ENCODE measurements at places on chromosomes 5 and 9.

DNA sequence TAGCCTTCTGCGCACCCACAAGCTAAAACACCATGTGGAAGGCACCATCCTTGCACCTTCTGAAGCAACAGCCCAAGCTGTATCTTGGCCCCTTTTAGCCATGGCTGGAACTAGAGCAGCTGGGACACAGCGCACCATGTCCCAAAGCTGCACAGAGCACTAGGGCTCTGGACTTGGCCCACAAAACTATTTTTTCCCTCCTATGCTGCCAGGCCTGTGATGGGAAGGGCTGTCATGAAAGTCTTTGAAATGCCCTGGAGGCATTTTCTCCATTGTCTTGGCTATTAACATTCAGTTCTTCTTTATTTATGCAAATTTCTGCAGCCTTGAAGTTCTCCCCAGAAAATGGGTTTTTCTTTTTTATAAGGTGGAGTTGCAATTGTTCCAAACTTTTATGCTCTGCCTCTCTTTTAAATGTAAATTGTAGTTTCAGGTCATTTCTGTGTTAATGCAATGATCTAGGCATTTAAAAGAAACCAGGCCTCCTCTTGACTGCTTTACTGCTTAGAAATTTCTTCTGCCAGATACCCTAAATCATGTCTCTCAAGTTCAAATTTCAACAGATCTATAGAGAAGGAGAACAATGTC, 996.3 kb downstream of the TAF11L14 start:
- no peak for DNase-seq

DNA sequence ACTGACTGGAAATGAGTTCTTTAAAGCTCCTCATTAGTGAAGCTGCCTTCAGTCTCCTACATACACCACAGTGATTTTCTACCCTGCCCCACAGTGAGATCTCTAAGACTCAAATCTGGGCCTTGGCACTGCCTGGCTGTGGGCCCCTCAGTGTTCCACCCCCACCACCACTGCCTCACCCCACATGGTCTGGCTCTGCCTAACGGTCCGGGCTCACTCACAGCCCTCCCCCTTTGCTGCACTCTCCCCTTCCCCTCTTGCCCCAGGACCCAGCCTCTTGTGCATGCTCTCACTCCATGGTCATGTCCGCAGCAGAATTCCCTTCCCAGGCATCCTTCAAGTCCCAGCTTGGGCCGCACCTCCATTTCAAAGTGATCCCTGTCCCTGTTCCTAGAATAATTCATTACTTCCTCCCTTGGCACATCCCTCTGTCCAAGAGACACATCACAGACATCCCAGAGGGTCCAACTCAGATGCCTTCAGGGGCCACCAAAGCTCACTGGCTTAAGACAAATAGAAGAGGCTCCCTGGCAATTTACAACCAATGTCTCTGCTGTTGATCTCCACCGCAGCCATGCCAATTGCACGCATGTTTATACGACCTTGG, 56.7 kb downstream of the HRH2 start:
- DNase-seq = no peak

DNA sequence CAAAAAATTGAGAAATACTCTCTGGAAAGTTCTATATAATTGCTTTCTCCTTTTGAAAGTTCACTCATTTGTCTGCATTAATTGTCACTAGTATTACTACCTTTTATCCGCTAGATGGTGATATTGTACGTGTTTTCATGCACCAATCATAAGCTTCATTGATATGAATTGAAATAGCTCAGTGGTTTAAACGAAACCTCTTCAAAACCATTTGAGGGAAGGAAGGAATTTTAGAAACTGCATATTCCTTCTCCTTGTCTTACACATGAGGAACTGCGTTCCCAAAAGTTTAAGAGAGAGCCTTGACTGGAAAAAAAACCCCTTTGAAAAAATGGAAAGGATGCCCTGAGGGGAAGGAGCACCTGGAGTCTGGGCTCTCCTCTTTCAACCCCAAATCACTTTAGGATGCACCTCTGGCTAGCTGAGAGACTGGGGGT, 98.6 kb downstream of the YTHDC2 start:
- DNase-seq = no peak

- DNase-seq = no peak
Measured at GRCh38 chr9:93051680-93052089, 6.8 kb upstream of the SUSD3 start.

DNA sequence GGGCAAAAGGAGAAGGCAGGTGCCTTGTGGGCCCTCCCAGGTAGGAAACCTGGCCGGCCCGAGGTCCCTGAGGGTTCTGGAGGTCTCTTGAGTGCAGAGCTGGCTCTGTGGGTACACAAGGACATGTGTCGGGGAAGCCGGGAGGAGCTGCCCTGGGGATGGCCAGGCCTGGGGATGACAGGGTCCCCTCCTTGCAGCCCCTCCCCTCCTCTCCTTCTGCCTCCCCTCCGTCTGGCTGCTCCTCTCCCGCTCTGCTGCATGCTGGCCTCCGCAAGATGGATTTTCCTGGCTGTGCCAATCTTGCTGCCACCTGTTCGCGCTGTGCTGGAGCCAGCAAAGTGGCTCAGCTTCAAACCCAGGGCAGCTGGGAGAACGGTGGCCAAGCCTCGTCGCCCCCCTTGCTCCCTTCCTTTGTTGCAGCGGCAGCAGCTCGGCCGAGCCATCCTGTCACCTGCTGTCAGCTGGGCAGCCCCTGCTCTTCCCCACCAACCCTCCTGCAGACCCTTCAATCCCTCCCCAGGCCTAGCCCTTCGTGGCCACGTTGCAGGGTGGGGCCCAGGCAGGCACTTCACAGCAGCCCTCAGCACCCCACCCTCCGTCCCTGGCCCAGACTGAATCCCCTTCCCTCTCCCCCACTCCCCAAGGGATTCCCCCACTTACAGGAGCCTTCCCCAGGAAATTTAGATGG, 17.6 kb upstream of the UNC5A start:
- no peak for DNase-seq

DNA sequence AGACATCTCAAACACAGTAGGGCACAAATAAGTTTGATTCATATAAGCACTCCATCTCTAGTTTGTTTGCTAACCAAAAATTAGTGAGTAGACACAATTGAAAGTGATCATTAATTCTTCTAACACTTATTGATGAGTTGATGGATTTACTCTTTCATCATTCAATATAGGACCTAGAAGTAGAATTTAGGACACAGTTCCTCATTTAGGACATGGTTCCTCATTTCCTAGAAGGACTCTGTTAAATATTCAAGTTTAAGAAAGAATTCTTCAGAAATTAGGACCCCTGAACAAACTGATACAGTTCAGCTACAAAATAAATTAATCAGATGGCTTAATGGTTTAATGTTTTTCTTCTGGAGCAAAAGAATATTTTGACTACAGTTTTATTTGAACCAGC, 143.5 kb upstream of the PRR16 start:
- no peak for DNase-seq

DNA sequence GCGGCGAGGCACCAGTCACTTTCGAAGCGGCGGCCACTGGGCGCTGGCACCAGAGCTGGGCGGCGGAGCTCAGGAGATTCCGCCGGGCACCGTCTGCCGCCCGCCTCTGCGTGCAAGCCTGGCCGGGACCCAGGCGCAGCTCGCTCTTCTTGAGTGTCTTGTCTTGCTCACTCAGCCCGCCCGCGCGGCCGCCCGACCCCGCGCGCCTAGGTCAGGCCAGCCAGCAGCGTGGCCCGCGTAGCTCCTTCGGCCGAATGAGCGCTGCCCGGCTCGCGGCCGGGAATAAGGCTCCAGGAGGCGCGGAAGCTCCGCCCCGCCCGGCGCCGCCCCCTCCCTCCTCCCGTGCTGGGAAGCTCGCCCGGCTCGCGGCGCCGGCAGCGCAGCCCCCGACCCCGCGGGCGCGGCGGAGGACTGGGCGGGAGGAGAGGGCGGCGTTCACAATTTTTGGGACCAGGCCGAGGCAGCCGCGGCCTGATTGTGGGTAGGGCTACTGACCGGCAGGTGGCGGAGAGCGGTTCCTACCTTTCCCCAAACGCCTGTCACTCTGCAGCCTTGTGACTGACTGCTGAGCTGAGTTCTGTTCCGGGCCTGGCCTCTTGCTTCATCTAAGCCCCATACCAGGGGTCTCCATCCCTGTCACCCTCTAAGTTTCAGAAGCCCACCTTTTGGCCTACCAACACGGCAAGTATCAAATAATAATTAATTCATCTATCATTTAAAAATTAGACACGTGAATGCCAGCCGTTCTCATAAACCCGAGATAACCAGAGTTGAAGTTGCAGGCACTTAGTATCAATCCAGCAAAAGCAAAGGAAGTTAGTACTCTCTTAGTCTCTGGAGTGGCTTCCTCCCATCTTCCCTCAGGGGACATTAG, at the start of gene HBEGF:
Gene HBEGF, minus strand, starts transcription at position 256 of the 874 bp plus-strand sequence. CDS start 275 bp downstream, outside the sequence.
- DNase-seq = peak; percentile 14

DNA sequence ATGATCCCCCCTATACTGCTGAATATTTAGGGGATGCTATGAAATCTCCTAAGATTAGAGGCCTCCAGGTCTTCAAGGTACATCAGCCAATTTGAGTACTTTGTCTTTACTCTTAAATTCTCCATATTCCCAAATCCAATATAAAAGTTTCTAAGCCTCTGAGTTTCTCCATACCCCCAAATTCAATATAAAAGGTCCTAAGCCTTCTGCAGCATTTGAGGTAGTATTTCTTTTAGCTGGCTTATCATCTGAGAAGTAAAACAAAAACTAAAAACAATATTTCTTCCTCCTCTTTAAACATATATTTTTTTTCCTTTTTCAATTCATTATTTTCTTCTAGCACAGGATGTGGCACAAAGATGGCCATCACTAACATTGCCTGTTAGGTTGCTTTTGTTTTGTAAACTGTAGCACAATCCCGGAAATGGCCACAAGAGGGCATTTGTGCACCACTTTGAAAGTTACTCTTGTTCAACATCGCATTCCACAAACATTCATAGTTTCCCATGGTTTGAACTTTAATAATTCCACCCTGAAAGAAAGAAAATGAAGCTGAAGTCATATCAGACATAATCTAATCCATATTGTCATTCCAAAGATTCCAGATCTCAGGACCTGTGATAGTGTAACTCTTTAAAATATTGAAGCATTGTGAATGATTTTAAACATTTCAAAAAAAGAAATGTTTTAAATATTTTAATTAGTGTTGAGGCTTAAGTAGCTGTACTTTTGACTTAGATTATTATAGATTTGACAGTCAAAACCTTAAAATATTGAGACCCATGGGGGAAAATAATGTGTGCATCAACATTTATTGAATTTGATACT, 21.0 kb upstream of the SCGB3A2 start:
- peak; percentile 4 for DNase-seq

GRCh38 chr9:3721096-3721495, 195.3 kb upstream of the RFX3 start:
- DNase-seq = no peak

DNA sequence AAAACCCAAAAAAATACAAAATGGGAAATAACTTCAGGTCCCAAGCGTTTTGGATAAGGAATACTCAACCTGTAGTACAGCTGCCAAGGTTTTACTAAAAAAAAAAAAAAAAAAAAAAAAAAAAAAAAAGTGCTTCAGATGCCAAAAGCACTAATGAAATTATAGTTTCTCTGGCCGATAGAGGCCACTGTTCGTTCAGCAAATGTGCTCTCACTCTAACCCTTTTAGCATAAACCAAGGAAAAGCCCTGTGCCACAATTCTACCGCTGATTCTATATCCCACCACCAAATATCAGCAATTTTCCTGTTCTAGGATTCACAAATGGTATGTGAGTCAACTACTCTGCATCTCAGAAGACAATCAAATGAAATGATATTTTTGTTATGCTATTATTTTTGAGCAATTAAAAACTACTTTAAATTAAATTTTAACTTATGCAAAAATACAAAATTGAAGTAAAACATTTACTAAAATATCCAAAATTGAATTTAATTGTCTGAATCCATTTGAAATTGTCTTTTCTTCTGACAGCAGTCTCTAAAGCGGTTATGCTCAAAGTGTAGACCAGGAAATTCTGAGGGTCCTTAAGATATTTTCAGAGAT, 79.8 kb downstream of the RICTOR start:
- no peak for DNase-seq

GRCh38 chr5:39331861-39332381, 32.4 kb downstream of the C9 start:
- DNase-seq = no peak

DNA sequence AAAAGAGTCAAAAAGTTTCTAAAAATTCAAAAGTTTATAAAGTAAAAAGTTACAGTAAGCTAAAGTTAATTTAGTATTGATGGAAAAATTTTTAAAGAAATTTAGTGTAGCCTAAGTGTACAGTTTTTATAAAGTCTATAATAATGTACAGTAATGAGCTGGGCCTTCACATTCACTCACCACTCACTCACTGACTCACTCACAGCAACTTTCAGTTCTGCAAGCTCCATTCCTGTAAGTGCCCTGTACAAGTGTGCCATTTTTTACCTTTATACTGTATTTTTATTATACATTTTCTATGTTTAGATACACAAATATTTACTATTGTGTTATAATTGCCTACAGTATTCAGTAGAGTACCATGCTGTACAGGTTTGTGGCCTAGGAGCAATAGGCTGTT, 239.5 kb upstream of the MAP3K1 start:
- DNase-seq = no peak

DNA sequence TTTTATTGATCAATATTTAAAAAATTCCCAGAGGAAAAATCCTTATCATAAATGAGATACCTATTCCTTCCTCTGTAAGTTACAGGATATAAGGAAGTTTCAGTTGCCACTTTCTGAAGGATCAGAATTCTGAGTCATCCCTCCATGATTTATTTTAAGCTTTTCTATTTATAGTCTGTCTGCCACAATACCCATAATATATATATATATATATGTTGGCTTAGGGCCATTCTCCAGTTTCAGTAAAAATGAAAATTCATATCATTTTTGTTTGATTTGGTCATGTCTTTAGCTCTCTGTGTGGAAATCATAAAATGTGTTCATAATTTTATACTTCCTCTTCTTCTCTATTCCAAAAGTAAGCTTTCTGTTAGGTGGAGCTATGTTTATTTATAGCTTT, 215.8 kb upstream of the CYLC2 start:
- no peak for DNase-seq

- no peak for DNase-seq
Measured at GRCh38 chr5:179250561-179251225, 94.6 kb downstream of the ADAMTS2 start.

DNA sequence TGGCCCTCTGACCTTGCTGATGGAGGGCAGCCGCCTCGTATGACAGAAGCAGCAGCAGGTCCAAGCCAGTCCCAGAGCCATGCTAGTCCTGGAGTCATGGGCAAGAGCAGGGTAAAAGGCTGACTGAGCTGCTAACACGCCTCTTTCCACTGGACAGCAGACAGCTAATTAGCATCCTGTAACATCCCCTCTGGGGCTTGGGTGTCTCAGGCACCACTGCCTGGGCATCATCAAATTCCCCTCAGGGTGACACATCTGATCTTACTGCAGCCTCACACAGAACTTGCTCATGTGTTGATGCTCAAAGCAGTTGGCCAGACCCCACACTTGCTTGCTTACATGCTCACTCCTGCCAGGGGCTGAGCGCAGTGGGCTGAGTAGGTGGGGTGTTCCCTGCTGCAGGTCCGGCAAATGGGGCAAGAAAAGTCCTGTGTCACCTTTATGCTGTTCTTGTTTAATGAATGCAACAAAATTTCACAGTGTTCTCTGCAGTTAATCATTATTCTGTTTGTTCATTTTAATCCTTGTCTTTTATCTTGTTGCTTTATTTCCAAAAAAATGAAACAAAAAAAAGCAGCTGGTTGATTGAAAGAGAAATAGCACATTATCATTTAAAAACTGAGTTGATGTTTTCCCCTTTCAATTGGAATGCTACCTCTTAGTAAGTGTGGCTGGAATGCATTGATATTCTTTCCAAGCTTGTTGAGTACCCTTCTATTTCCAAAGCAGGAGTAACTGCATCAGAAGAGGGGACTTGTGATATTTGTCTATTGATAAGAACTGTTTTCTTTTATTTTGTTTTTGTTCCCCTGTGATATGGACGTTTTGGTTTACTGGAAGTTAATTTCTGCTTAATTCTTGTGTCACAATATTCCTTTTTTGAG, 254.1 kb downstream of the CDH18 start:
- no peak for DNase-seq

- DNase-seq = no peak
Measured at GRCh38 chr5:134091626-134092121, 22.8 kb upstream of the TCF7 start.
